ENCODE measurements at places on chromosomes 3 and 15.

GRCh38 chr15:99895189-99895955 is 162.1 kb upstream of the LYSMD4 start:
- DNase-seq: no peak

DNA sequence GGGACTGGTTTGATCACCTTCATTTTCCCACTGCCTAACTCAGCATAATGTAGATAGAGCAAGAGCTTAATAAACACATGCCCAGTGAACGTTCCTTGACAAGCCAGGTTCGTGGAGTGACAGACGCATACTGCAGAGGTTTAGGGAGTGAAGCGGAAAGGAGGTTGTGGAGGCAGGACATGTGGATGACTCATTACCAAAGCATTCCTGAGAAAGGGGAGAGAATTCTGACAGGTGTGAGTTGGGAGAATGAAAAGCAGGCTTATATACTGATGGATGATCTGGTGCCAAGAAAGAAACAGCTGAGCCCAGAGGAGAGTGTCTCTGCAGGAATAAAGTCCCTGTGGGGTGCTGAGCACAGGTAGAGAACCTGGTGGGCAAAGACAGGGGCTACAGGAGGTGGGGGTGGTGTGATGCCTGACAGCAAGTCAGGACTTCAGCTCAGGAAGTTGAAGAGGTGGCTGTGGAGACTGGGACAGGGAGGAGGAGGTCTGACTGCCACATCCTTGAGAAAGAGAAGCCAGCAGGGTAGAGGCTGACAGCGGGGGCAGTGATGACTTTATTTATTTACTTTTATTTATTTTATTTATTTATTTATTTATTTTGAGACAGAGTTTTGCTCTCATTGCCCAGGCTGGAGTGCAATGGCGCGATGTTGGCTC is 2.4 kb upstream of the RPL29 start:
- DNase-seq: no peak

- no peak for DNase-seq
Observed at GRCh38 chr3:133979553-133979952, 50.2 kb downstream of the SLCO2A1 start.

DNA sequence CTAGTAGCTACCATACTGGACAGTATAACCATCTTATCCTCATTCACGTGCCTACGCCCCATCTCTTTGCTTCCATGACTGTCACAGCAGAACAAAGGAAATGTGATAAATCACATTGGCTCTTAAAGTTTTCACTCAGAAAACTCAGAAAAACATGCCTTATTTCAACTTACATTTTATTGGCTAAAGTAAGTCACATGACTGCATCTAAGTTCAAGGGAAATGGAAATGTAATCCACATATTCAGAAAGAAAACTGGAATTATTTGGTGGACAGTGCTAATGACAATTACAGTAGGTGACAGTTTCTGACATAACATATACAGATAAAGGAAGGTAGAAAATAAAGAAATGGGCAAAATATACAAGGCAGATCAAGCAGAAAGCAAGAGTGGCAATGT is 37.4 kb upstream of the VILL start:
- no peak for DNase-seq

GRCh38 chr3:12965999-12966846 is 107.0 kb downstream of the IQSEC1 start:
- peak; percentile 24 for DNase-seq

DNA sequence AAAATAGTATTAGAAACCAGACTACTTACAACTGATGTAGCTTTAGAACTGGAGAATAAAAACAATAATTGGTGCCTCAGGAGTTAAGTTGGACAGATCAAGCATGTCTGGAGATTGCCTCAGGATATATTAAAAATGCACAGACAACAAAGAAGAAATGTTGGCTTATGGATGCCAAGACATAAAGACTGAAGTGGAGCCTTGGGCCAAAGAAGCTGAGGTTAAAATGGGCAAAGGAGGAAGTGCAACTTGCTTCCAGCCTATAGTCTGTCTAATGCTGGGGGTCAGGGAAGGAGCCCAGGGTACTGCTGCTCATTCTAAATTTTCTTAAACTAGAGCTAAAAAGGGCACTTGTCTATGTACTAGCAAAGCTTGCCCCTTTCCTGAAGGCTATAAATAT is 77.5 kb downstream of the ESYT3 start:
- no peak for DNase-seq

DNA sequence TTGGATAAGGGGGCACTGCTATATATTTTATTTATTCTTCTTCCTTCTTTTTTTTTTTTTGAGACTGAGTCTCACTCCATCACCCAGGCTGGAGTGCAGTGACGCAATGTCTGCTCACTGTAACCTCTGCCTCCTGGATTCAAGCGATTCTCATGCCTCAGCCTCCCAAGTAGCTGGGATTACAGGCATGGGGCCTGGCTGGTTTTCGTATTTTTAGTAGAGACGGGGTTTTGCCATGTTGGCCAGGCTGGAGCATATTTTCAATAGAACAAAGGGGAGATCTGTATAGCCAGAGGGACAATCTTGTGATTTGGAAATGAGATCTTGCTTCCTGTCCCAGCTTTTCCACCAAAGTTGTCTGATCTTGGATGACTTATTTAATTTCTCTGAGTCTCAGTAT is 133.1 kb upstream of the ABHD17C start:
- DNase-seq: no peak

DNA sequence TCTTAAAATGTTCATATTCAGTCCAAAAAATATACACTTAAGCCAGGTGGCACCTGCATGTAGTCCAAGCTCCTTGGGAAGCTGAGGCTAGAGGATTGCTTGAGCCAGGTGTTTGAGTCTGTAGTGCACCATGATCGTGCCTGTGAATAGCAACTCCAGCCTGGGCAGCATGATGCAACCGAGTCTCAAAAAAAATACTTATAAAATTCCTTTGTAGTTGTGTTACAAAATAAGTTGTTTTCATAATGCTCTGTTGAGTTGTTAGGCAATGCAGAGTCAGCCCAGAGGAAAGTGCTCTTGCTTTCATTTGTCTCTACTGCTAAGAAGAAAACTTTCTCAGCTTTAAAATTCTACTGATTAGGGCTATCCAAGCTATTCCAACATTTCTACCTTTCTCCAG is 442.8 kb upstream of the ARRDC4 start:
- DNase-seq: no peak

DNA sequence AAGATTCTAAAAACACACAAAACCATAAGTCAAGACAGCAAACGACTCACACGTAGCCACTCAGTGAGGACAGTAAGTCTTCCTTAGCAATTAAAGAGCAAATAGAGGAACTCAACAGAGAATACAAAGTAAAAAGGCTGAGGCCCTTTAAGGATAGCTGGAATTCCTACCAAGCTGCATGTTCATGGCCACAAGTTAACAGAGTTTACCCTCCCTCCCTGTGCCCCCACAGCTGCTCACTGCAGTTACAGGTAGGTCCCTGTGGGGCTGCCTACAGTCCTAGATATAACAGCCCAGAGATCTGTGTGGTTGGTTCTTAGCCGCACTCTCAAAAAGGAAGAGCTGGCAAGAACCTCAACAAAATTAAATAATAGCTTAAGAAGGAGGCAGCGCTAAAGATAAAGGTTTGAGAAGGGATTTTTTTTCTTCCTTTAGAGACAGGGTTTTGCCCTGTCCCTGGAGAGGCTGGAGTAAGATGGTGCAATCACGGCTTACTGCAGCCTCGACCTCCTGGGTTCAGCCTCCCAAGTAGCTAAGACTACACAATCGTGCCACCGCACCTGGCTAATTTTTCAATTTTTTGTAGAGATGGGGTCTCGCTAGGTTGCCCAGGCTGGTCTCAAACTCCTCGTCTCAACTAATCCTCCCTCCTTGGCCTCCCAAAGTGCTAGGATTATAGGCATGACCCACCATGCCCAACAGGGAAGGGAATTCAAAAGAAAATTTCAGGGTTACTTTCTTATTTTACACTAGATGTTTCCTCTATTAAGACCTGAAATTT is 19.3 kb downstream of the SFMBT1 start:
- DNase-seq: no peak

DNA sequence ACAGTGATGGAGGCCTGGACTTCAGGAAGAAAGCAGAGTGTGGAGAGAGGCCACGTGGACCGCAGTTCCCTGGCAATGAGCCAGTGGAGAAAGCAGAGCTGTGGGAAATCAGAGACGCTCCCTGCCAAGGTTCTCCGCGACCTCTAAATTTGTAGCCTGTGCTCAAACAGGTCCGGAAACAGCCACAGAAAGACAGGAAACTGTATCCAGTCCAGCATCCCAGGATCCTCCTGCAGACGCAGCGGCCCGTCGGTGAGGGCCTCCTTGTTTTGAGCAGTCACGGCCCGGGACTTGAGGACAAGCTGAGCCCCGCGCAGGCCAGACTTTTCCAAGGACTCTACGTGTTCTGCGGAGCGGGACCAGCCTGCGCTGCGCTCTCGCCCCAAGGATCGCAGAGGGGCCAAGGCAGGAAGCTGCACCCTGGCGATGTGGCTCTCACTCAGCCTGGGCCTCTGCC is 22.3 kb downstream of the RPSA start:
- no peak for DNase-seq

DNA sequence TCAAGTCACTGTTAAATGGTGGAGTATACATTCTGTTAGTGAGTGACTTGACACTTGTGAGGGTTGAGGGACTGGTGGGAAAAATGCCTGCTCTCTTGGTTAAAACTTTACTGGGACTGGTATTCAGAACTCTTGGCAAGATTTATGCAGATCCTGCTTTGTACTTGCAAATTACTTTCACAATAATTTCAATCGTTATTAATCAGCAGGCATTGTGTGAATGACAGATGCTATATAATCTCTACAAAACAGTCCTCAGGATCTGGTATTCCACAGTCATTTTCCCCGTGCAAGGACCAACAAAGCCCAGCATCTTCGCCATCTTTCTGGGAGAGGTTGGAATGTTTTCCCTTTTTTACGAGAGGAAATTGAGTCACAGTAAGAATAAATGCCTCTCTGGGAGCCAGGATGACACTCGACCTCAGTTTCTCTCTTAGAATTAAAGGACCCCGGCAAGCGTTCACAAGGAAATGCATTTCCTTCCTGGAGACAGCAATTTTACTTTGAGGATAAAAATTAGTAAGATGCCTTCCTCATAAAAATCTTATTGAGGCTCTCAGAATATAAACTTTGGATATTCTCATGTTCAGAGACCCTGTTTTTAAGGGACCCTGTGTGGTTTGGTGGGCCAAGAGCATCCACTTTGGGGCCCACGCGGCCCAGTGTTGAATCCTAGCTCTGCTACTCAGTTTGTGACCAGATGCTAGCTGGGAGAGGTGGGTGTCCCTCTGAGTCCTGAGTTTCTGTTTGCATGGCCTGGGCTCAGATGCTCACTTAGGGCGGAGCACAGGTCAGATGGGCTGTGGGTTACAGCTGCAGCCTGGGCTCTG is 45.3 kb upstream of the PLCL2 start:
- no peak for DNase-seq

DNA sequence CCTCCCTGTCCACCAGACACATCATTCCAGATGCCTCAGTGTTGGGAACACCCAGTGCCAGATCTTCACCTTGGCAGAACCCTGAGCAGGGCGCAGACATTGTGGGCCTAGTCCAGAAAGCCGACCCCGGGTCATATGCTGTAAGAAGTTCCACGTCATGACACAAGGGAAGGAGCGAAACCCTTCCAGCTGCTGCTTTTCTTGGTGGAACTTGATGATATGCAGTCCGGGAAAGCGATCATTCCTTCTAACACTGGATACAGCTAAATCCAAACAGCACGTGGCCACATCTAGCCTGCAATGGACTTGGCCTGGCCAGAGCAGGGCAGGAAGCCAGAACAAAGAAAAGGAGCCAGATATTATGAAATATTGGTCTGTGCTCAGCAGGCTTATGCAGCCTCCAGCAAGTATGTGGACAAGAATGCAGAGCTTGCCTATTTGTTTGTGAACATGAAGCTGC is 22.0 kb downstream of the GASK1A start:
- no peak for DNase-seq

DNA sequence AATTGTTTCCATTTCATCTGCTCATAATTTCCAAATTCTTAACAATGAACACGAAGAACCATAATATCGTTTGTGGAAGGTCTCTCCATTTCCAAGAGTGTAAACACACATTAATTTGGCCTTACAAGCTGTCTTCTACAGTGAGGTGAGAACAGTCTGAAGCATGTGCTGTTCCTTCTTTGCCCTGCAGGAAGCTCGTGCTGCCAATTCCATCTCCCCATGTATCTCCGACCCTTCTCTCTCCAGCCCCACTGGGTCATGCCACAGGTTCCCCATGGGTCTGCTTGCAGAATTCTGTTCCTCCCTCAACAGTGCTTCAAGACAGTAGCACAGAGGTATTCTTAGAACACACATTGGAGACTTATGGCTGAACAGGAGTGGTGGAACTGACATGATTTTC is 70.5 kb downstream of the CHSY1 start:
- no peak for DNase-seq

DNA sequence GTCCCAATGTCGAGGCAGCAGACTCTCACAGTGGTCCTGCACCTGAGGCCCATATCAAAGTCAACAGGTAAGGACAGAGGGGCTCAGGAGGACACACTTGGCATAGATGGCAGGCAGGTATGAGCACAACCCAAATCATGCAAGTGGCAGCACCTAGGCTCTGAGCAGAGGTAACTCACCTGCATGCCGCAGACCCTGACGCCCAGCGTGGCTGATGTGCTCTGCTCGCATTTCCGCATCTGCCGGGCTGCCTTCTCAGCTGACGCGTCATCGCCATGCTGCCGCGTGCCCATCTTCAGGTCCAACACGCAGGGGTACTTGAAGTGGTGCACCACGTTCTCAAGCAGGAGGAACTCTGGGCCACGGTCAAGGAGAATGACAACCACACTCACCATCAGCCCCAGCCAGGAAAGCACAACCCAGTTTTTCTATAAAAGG is 4.2 kb upstream of the GMPPB start:
- no peak for DNase-seq

- DNase-seq: no peak
Observed at GRCh38 chr3:143963946-143964345, 7.7 kb upstream of the DIPK2A start.

DNA sequence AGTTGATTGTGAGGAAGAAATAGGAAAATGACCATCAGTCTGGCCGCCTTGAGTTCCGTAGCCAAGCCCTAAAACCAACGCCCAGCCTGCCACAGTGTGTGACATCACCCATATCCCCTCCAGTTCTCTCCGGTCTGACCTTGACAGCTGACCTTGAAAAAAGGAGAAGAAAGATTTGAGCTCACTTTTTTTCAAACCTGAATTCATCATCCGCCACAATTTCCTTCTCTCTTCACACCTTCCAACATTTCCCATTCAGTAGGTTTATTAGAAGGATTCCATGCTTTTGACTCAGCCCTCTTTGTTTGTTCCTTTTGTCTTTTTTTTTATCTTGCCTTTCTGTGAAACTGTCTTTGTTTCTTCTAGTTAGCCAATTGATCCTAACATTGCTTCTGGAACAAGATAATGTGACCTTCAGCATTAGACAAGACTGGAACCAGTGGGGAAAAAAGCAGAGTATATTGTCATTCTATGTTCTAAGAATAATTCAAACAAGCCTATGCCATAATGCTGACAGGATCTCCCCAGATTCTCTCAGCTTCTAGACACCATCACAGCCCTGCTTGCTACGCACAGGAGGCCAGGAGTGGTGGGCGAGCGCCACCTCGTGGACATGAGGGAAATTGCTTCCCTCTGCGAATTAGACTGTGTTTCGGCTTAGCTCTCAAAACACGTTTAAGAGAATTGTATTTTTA is 283.1 kb downstream of the FGF12 start:
- peak; percentile 76 for DNase-seq
